Heart right ventricle (tissue), 16 donors: ENCODE measurements at places on chromosomes 12 and 14.

DNA sequence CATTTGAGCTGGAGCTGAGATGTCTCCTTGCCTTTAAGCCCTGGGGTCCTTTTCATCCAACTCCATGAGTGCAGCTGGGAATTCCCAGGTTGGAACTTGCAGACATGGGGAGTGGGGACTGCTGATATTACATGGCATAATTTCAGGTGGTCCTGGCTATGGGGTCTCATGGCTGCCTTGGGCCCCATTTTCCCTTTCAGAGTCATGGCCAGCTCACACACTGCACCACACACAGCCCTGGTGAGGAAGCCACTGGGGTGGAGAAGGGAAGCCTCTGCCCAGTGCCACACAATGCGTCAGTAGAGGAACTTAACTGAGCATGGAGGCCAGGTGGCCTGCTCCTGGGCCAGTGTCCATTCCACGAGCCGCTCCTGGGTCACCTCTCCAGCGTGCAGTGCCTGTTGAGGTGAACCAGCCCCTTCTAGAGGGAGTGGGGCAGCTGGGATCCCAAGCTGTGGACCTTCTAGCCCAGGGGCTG lies 17.3 kb upstream of the KRT86 start:
- DNase-seq, result no peak

DNA sequence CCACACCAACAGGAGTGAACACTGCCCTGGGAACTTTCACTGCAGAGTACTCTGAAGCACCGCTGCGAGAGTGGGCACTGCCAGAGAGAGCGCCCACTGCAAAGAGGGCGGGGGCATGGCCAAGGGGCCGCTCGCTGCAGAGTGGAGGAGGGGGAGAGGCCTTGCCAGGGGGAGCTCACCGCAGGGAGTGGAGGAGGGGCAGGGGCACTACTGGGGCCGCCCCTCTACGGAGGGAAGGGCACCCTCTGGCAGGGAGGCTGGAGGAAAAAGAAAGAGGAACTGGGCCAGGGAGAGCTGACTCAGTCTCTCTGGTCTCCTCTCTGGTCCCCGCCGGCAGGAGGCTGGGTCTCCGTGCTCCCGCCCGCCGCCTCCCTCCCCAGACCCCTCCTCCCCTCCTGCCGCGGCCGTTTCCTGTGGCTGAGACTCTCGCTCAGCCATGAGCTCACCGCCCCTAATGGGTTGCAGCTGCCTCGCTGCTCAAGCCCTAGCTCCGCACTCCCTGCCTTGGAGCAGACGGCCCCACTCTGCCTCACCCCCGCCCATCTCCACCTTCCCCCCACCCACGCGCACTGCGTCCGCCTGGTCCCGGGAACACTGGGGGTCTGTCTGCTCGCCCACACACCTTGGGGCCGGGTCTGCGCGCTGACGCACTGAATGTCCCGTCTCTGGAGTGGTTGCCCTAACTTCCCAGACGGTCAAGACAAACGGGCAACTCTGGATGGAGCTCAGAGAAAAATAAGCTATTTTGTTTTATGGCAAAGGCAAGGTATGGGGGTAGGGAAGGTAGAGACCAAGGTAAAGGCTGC lies 1.3 kb downstream of the ARHGEF40 start:
- DNase-seq, result peak; percentile 88

- no peak for DNase-seq
These were observed 19.0 kb upstream of the HNF1A start for GRCh38 chr12:120959111-120959878.

DNA sequence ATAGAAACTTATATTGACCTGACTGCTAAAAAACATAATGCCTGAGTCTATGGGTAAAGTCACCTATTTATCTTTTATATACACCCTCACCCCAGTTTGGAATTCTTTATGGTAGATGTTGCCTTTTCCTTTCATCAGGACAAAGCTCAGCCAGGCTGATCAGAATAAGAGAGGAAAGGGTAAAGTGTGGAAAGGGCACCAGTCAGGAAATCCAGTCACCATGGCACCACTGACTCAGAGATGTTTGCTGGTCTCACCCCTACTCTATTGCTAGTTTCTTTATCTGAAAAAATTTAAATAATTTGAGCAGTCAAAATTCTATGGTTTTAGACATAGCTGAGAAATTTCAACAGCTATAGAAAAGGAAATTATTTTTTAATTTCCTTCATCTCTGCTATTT lies 49.2 kb upstream of the SSTR1 start:
- no peak for DNase-seq

- no peak for DNase-seq
These were observed 12.3 kb upstream of the SERPINA12 start for GRCh38 chr14:94521375-94522114.

- no peak for DNase-seq
These were observed 127.2 kb upstream of the RGS6 start for GRCh38 chr14:71804992-71805391.

GRCh38 chr14:58663494-58664111 lies 25.8 kb downstream of the DACT1 start:
- no peak for DNase-seq

DNA sequence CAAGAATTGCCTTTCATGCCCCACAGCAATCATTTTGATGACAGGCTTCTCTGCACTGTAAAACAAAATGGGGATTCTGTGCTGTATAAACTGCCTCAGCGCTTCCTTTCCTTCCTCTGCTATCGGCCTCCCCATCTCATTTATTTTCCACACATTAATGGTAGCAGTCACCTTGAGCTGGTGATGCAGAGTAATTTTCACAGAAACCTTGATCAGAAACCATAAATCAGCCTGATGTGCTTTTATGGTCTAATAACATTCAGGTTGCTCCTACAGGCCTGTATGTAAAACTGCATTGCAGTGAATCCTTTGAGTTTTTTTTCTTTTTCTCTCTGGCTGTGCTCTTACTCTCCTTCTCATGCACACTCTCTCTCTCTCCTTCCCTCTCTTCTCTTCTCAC lies 578.4 kb upstream of the STXBP6 start:
- no peak for DNase-seq
